Activated CD8-positive, alpha-beta T cell treated with anti-CD3 and anti-CD28 coated beads for 36 hours (primary cell): ENCODE measurements at places on chromosomes 16 and 17. TPM values are rescaled to one million over a fixed set of nuclear protein-coding genes. Genes with fewer than 3 reads are reported as not detected.

TNFRSF17 gene
- not detected for total RNA-seq

- H3K27me3 ChIP-seq: no peaks in the 10 kb centered on the region
- no peak overlapping the region for H3K4me3 ChIP-seq
- H3K27ac ChIP-seq: no peak overlapping the region
- H3K36me3 ChIP-seq: no peaks in the 10 kb centered on the region
- no peak for DNase-seq
Observed at GRCh38 chr16:66003201-66003600, 363.3 kb upstream of the CDH5 start.

GRCh38 chr16:58628845-58629732 lies 537 bp downstream of the CNOT1 start:
- H3K36me3 ChIP-seq: peaks cover 33% of the 10 kb centered on the region
- H3K27ac ChIP-seq: peak overlapping the region; percentile 100
- H3K27me3 ChIP-seq: no peaks in the 10 kb centered on the region
- peaks cover 29% of the 10 kb centered on the region for H3K4me1 ChIP-seq

DNA sequence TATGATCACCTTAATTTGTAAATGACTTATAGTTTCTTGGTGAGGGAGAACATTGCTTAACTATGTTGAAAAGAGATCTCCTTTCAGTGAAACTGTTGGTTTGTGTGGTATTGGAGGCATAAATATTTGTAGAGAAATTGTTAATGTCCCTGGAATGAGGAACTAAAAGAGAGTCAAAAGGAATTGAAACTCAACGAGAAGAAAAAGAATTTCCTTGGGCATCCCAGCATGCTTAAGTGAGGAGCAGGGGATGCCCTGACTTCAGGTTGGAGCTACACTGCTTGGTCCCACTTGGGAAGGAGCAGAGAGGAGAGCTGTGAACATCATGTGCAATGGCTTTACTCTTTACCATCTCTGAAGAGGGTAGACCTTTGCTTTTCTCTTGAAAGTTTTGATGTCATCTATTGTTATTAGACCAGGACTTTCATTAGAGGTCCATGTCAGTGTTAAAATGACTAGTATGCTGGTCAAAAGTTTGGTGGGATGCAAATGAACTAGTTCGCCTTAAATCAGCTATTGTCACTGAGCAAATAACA lies 21.7 kb downstream of the KRT23 start:
- H3K36me3 ChIP-seq: no peaks in the 10 kb centered on the region
- DNase-seq: no peak
- no peaks in the 10 kb centered on the region for H3K27me3 ChIP-seq
- no peak overlapping the region for H3K27ac ChIP-seq
- no peaks in the 10 kb centered on the region for H3K4me1 ChIP-seq

- H3K27ac ChIP-seq: no peak overlapping the region
- no peaks in the 10 kb centered on the region for H3K36me3 ChIP-seq
- no peaks in the 10 kb centered on the region for H3K4me1 ChIP-seq
- DNase-seq: no peak
- H3K27me3 ChIP-seq: no peaks in the 10 kb centered on the region
Observed at GRCh38 chr16:14150796-14151195, 79.7 kb downstream of the MRTFB start.

GRCh38 chr17:420479-421175 lies 68.0 kb upstream of the RPH3AL start:
- H3K36me3 ChIP-seq: no peaks in the 10 kb centered on the region
- peaks cover 44% of the 10 kb centered on the region for H3K4me1 ChIP-seq
- H3K27me3 ChIP-seq: no peaks in the 10 kb centered on the region
- H3K4me3 ChIP-seq: no peak overlapping the region

CLEC18C gene
- total RNA-seq: not detected
